Activated naive CD4-positive, alpha-beta T cell treated with anti-CD3 and anti-CD28 coated beads, Interleukin-2, amount 50 U/mL, for 72 hours (primary cell): ENCODE measurements at places on chromosomes 2 and 18. TPM values are rescaled to one million over a fixed set of nuclear protein-coding genes. Genes with fewer than 3 reads are reported as not detected.

LYG2 gene
- total RNA-seq: not detected

YPEL5 gene
- 26.0 TPM for total RNA-seq

FBXO15 gene
- 4.8 TPM for total RNA-seq

C2orf66 gene
- total RNA-seq: not detected
